Cardiac fibroblast (primary cell): ENCODE measurements at places on chromosomes 6 and 20.

DNA sequence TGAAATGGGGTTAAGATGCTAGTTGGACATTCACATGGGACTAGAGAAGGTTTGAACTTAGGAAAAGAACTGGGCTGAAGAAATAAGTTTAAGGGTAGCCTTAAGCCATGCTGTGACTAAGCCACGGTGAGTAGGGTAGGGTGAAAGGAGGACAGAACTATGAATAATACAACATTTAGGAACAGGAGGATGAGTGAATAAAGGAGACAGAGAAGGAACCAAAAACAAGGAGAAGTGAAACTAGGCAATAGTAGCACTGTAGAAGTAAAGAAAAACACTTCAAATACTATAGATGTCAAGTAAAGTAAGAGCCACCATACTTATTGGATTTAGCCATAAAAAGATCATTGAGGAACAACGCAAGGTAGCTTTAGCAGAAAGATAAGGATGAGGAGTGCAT, 111.2 kb downstream of the KCNQ5 start:
- DNase-seq: no peak

- no peak for DNase-seq
Observed at GRCh38 chr6:125307964-125308615, 6.3 kb upstream of the HDDC2 start.

DNA sequence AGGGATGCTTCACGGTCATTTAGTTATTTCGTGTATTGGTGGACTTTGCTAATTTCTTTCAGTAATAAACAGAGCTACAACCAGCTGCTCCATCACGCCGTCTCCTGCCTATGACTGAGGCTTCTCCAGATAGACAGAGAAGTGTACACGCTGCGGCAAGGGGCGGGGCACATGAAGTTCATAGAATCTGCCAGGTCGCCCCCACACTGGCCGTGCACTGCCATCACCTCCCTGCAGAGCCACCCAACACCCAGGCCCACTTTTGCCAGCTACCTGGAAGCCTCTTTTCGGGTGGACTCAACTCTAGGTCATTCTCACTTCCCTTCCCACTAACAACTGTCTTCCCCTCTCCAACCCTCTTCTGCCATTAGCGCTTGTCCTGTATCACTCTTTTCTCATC, 88.4 kb downstream of the SULF2 start:
- DNase-seq: no peak

GRCh38 chr6:123641497-123641896, 4.7 kb upstream of the TRDN start:
- no peak for DNase-seq

- DNase-seq: peak; percentile 41
Observed at GRCh38 chr20:49482621-49483017, at the start of gene KCNB1. Gene KCNB1, minus strand, starts transcription at chr20:49482668. Its CDS starts 188 bp downstream, at chr20:49482480.

GRCh38 chr6:132715204-132715603, 1.3 kb upstream of the VNN1 start:
- peak; percentile 86 for DNase-seq

GRCh38 chr6:56299916-56300315, 52.5 kb upstream of the COL21A1 start:
- no peak for DNase-seq

DNA sequence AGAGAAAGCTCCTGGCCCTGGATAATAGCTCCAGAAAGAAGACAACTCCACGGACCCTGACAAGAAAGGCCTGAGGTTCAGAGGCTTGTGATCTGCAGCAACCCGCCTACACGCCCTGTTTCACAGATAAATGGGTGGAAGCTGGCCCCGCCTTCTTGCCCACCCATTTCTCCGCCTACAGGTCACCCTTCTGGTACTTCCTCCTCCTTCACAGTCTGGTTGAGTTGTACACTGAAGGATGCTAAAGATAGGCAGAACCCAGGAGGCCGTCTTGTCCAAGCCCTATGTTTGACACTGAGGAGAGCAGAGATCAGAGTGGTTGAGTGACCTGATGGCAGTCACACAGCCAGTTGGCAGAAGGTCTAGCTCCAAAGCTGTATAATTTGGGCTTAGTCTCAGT, 34.2 kb upstream of the MDGA1 start:
- no peak for DNase-seq

- peak; percentile 69 for DNase-seq
Observed at GRCh38 chr6:52640170-52640569, 30.7 kb upstream of the TMEM14A start.

GRCh38 chr6:113403966-113404595, 453.1 kb upstream of the MARCKS start:
- peak; percentile 46 for DNase-seq

DNA sequence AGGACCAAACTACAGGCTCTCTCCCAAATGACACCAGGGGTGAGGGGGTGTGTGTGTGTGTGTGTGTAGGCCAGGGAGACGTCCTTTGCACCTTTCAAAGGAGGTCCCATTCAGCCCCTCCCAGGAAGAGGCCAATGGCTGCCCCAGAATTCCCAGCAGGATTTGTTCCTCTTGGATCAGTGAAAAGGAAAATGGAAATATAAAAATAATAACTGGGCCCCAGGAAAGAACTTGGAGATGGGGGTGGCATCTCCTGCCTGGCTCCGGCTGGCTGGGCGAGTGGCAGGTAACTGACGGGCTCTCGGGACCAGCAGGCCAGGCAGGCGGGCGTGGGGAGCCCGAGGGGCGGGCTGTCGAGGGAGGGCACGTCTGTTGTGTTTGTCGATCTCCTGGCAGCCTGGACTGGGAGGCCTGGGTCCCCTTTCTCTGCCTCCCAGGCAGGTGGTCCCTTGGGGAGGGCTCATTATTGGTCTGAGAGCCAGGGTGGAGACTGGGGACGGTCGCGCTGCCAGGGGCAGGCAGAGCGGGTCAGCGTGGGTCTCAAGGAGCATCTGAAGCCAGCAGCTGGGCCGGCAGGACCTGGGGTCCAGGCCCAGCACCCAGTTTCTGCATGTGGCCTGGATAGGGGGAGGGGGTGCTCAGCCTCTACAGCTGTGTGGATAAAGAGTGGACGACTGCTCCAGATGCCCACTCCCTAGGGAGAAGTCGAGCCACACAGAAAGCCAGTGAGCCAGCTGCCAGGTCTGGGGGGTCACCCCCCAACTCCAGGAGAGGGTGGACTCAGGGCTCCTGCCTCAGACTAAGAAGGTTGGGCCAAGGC, 3.1 kb downstream of the NOL4L start:
- DNase-seq: no peak

- no peak for DNase-seq
Observed at GRCh38 chr20:57031867-57032355, 234.5 kb downstream of the BMP7 start.

DNA sequence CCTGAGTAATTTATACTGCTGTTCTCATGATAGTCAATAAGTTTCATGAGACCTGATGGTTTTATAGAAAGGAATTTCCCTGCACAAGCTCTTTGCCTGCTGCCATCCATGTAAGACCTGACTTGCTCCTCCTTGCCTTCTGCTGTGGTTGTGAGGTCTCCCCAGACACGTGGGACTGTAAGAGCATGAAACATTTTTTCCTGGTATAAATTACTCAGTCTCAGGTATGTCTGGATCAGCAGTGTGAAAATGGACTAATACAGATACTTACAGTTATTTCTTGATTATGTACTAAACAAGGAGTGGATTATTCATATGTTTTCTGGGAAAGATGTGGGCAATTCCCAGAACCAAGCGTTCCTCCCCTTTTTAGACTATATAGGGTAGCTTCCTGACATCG, 1.9 kb upstream of the TRIM38 start:
- no peak for DNase-seq
